ENCODE measurements at places on chromosomes 12 and 14.

- no peak for DNase-seq
Observed at GRCh38 chr12:58915634-58916033, 4.7 kb downstream of the LRIG3 start.

DNA sequence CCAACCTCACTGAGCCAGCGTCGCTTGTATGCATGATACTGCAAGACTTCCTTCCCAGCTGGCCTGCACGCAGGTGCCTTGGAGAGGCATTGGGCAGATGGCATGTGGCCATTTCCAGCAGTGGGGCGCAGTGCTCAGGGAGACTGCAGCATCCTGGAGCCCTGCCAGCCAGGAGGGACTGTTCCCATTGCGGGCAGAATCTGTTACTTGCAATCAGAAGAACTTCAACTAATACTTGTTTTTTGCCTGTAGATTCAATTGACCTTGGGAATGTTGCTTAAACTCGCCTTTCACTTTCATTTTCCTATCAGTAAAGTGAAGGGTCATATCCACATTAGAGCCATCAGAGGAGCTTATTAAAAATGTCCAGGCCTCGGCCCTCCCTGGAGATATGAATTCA lies 29.8 kb downstream of the ANKRD9 start:
- no peak for DNase-seq

- DNase-seq = no peak
Observed at GRCh38 chr12:12684375-12685106, 11.4 kb downstream of the GPR19 start.

GRCh38 chr14:20730891-20731290 lies 14.8 kb upstream of the EDDM3A start:
- no peak for DNase-seq

DNA sequence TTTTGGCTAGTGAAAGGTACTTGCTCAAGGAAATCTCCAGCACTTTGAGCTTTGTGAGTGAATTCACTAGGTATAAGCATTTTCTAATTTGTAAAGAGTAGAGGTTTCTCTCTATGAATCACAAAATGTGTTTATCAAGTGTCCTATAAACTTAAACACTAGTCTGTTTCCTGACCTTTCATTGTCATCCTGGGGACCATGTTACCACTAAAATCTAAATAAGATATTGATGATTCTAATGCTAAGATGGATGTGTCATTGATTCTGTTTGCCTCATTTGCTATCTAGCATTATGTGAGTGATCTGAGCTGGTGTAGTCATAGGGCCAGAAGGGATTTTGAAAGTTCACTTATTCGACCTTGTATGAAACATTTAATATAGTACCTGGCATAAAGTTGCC lies 80.4 kb upstream of the DNM1L start:
- no peak for DNase-seq

DNA sequence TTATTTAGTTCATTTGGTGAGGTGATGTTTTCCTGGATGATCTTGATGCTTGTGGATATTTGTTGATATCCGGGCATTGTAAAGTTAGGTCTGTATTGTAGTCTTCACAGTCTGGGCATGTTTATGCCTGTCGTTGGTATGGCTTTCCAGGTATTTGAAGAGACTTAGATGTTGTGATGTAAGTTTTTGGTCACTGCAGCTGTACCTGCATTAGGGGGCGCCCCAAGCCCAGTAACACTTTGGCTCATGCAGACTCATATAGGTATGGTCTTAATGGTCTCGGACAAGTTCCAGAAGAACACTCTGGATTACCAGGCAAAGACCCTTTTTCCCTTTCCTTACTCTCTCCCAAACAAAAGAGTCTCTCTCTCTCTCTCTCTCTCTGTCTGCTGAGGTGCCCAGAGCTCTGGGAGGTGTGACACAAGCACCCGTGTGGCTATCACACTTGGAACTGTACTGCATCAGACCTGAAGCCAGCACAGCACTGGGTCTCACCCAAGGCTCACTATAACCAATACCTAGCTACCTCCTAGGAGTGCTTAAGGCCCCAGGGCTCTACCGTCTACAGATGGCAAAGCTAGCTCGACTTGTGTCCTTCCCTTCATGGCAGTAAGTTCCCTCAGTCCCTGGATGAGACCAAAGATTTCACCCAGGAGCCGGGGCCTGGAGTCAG lies 425.8 kb upstream of the ATXN7L3B start:
- DNase-seq = no peak

GRCh38 chr14:56125772-56126636 lies 7.8 kb downstream of the PELI2 start:
- DNase-seq = no peak

DNA sequence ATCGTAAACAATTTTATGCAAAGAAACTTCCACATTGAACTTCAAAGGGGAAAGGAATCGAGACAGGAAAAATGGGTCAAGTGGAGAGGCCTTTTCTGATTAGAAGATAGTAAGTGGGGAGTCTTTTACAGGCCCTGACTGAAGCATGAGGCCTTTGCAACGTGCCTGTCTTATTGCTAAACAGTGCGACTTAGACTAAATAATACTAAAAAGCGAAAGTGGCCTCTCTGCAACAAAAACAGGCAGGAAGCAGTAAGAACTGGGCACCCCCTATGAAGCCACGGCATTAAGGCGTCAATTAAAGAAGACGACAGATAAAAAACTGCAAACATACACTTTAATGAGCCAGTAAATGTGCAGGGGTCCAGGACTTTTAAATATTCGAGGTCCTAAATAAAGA lies 283.4 kb upstream of the GRIP1 start:
- no peak for DNase-seq

DNA sequence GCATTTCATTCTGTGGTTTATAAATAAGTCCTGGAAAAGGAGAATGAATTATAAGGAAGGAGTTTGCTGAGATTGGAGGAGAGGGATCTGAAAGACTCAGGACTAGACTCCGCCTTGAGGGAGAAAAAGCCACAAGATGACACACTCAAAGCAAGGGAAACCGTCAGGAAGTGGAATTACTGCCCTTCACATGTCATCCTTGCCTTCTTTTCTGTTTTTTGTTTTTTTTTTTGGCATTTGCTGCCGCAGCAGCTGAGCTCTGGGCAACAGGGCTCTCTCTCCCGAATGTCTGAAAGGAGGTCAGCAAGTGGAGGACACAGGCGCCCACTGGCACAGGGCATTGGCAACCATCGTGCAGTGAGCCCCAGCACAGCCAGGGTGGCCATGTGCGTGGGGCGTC lies 344.9 kb downstream of the DPF3 start:
- DNase-seq = no peak

GRCh38 chr12:28586481-28586880 lies 396.2 kb downstream of the CCDC91 start:
- DNase-seq = no peak

DNA sequence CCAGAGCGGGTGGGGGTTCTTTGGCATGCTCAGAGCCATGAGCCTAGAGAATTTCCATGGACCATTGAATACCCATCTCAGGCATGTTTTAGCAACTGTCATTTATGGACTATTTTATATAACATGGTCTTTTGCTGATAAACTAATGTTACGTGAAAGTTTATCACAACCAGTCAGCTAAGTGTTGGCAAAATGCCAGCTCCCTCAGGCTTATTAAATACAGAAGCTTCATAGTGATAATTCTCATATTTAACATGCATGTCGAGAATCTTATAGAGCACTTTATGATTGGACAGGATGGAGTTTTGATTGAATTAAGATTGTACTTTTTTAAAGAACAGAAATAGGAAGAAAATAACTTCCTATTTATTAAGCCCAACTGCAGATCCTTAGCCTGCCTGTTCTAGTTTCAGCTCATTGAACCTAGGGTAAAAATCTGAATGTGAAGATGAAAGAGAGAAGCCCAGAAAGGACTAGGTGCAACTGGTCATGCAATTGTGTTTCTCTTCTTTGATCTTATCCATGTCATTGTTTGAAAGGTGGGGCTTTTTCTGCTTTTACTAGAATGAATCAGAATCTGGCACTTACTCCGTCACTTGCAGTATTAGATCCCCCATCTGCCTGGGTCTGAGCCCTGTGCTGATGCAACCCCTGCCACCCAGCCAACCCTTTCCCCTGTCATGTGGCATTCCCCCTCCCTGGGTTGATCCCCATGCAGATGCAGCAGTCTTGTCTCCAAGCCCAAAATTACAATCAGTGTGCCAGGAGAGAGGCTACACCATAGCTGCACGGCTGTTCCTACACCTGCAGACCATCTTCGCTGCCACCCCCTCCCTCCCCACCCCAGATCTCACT lies 134.6 kb upstream of the EVL start:
- DNase-seq = no peak

- no peak for DNase-seq
Observed at GRCh38 chr14:92985521-92985920, 62.6 kb downstream of the CHGA start.

DNA sequence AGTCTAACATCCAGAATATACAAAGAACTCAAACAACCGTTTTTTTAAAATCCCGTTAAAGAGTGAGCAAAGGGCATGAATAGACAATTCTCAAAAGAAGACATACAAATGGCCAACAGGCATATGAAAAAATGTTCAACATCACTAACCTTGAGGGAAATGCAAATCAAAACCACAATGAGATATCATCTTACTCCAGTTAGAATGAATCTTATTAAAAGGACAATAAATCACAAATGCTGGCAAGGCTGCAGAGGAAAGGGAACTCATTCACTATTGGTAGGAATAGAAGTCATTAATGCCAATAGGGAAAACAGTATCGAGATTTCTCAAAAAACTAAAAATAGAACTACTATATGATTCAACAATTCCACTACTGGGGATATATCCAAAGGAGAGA lies 520.1 kb downstream of the RMST start:
- no peak for DNase-seq

- no peak for DNase-seq
Observed at GRCh38 chr12:47745485-47746041, 13.1 kb downstream of the RAPGEF3 start.

DNA sequence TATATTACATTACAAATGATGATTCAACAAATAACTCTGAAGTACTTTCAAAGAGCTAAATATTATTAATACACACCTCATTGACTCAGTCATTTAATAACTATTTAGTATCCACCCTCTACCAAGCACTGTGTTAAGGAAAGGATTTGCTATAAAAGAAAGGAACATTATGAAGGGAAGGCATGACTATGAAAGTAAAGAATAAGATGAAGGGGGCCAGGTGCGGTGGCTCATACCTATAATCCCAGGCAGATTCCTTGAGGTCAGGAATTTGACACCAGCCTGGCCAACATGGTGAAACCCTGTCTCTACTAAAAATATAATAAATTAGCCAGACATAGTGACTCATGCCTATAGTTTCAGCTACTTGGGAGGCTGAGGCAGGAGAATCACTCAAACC lies 107.9 kb downstream of the PLCZ1 start:
- no peak for DNase-seq

- no peak for DNase-seq
Observed at GRCh38 chr12:128267651-128268378, 845 bp downstream of the TMEM132C start.

- peak; percentile 76 for DNase-seq
Observed at GRCh38 chr14:67426983-67427606, 15.1 kb upstream of the PLEK2 start.

DNA sequence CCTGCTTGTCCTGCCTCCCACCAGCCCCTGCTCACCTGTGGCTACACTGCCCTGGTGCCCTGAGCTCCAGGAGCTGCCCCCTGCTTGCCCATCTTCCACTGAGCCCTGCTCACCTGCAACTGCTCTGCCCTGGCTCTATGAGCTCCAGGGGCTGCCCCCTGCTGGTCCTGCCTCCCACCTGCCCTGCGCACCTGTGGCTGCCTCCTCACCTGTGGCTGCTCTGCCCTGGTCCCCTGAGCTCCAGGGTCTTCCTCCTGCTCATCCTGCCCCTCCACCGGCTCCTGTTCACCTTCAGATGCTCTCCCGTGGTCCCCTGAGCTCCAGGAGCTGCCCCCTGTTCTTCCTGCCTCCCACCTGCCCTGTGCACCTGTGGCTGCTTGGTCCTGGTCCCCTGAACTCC lies 247.6 kb downstream of the TMEM121 start:
- no peak for DNase-seq

DNA sequence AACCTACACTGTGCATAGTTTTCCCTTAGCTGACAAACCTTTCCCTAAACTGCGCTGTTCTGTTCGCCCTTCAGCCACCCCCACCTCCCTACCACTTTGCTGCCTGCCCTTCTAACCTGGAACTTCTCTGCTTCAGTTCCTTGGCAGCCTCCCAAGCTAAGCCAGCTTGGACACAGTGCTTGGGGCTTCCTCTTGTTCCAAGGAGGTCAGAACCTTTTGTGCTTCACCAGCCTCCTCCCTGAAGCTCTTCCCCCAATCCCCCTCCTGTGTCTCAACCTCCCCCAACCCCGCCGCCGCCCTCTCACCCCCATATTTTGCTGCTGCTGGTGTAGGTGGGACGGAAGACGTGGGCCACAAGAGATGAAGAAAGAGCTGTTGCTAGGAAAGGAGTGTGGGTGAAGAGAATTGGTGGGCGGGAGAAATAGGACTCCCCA lies 8.1 kb upstream of the RIC8B start:
- DNase-seq = no peak

- DNase-seq = no peak
Observed at GRCh38 chr14:38391334-38391733, 135.4 kb upstream of the CLEC14A start.

DNA sequence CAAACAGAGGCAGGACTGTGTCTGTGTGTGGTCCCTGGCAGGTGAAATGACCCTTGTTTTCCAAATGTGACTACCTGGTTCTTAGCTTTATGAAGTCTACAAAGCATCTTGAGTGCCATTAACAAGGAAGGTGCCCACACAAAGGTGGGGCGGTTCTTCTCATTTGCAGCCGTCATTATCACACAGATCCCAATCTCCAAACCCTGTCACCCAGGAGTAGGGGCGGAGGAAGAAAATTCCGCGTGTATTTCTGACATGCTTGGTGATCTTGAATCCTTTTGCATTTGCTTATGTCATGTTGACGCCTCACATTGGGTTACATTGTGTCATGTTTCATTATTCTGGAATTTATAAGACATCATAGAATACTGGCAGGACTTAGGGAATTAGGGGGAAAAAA lies 277.3 kb downstream of the VRK1 start:
- no peak for DNase-seq

- DNase-seq = no peak
Observed at GRCh38 chr12:23482571-23482970, 466.9 kb downstream of the SOX5 start.

DNA sequence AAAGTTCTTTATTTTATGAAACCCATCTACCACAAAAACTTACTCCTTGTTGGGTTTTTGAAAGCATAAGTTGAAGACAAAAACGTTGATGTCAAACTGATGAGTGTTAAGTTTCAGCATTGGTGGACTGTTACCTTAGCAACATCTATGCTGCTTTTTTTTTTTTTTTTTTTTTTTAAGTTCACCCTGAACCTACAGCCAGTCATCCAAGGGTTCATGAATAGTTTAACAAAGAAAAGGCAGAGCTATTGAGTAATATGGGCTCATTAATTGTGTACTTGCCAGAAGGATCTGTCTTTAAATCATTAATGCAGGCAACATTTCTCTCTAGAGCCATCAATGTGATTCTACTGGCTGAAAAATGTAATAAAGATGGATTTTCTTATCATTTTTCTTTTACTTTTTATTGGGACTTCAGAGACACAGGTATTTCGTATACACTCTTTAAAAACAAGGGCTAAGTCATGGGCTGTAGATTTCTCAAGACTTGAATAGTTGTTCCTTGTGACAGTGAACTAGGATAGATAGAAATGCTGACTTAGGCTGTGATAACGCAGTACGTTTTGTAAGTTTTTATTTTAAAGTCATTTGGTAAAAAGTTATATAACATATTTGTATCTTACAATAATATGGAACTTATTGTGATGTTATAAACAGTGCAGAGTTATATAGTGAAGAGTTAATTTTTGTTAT lies at the start of gene PTPRQ:
TSS of gene PTPRQ (plus strand) at position 262 of the 693 bp plus-strand sequence. CDS start at position 373, 111 bp downstream.
- DNase-seq = no peak
